Stimulated activated CD8-positive, alpha-beta memory T cell treated with anti-CD3 and anti-CD28 coated beads, Interleukin-4, amount 100 ng/mL, for 4 hours (primary cell): ENCODE measurements at places on chromosomes 12 and 14.

DNA sequence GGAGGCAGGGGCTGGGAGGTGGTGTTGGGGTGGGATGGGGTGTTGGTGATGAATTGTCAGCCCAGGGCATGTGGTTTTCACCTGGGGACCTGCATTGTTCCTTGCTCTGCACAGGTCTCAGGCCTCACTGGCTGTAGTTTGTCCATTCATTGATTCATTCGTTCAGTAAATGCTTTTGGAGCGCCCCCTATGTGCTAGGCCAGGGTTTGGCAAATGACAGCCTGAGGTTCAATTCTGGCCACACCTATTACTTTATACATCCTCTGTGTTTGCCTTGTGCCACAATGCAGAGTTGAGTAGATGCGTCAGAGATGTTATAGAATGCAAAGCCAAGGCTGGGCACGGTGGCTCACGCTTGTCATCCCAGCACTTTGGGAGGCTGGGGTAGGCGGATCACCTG, 4.7 kb downstream of the ADCK1 start:
- no peak for DNase-seq

- no peak for DNase-seq
Measured at GRCh38 chr12:3186546-3187215, 109.5 kb downstream of the TSPAN9 start.

DNA sequence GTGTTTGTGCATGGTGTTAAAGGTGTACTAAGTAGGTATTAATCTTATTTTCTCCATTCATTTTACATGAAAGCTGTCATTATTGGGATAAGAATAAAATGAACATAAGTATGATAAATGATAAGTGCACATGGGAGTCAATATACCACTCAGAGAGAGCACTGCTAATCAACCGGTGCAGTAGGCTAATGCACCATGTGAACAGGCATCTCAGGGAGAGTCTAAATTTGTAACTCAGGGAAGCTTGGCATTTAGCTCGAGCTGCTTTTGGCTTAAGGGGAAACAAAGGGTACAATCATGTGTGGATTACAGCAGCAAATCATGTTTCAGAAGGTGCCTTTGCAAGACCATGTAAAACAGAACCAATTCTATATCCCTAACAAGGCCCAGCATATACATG, 127.4 kb downstream of the MGST1 start:
- no peak for DNase-seq

DNA sequence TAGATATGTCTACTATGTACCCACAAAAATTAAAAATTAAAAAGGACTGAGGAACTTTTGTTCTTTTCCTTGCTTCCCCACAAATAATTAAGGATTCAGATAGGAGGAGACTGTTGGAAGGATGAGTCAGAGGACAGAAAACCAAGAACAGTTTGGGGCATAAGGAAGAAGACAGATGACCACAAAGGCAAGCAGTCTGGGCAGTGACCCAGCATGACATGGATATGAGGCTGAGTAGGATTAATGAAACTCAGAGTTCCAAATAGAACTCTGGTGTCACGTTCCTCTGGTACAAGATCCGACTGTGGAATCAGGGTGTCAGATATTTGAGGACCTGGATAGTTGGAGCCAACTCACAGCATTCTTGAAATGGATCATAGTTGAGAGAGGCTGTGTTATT, 89.3 kb upstream of the SLC38A4 start:
- DNase-seq = no peak

GRCh38 chr12:76586764-76587395, 27.3 kb upstream of the OSBPL8 start:
- DNase-seq = no peak

DNA sequence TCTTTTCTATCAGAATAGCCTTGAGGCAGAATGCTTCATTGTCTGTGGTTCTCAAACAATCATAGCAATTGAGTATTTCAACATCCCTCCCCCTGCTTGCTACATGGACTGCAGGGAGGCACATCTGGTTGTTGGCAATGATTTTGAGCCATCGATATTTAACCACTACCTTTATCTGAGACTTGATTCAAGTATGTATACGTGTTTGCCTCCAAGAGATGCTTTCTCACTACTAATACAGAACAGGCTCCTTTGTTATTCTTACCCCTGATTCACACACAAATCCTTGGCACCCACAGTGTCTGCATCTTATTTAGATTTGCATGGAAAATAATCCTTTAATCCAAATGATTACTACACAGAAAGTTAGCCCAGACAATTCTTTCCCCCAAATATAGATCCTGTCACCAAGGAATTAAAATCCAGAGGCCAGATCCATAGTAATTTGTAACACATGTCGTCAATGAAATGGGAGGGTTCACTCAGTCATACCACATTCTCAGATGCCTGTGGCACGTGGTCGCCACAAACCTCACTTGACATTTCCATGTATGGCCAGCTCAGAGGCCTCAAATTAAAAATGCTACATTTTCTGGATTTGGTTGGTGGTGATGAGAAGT, 199.3 kb downstream of the ITPR2 start:
- no peak for DNase-seq

DNA sequence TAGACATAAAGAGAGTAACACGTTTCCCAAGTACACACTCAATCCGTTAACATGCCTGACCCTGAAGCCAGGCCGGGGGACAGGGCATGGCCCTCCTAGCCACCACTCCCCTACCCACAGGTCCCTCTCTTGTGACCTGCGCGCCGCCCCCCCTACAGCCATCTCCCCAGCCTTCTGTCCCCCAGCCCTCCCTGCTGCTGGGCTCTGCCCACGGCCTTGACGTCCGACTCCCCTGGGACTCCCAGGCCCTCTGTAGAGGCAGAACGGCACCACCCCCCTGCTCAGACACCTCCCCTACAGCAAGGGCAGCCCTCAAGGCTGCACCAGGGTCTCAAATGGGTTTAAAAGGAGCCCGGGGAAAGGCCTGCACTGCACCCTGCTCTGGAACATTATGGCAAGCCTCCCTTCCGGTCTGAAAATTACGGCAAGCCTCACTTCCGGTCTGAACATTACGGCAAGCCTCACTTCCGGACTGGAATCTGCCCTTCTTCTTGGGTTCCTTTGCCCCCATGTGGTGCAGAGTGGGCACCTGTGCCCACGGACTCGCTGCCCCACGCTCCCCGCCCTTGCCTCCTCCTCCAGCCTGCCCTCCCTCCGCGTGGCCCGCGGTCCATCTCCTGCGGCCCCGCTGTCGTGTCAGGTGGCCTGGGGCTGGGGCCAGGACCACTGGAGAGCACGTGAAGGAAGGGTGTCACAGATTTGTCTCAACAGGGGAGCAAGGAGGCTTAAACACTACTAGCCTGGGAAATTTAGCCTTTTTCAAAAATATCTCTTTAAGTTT, 77.6 kb downstream of the MOK start:
- DNase-seq = no peak

DNA sequence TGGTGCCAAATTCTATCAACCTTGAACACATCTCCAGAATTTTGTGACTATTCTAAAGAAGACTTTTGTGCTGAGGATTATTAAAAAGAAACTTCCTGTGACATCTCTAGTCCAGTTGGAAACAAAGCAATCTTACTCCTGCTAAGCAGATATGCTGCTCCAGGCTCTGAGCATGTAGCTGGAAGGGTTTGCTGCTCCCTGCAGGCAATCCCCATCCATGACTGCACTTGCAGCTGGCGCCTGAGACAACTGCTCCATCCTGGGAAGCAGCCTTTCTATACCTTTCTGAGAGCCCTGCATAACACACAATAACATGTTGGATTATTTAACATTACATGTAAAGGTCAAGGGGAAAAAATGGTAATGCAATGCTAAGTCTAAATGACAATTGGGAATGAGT, 105.1 kb downstream of the NDUFA12 start:
- no peak for DNase-seq
